ENCODE measurements at places on chromosomes 4 and X. TPM values are rescaled to one million over a fixed set of nuclear protein-coding genes. Genes with fewer than 3 reads are reported as not detected.

ATP8A1 gene
- total RNA-seq, result 43.5 TPM

LRP2BP gene
- 0.95 TPM for total RNA-seq

SOWAHD gene
- not detected for total RNA-seq

USP17L13 gene
- total RNA-seq, result not detected

MAGEA2B gene
- not detected for total RNA-seq

HDX gene
- total RNA-seq, result 5.5 TPM
